ENCODE measurements at places on chromosomes 7 and 10. TPM values are rescaled to one million over a fixed set of nuclear protein-coding genes. Genes with fewer than 3 reads are reported as not detected.

Gene PHKG1
- 41.5 TPM for polyA plus RNA-seq

GRCh38 chr7:47480576-47481538, 101.1 kb downstream of the TNS3 start:
- no peak for DNase-seq

GRCh38 chr7:94313926-94314325, 80.8 kb upstream of the COL1A2 start:
- DNase-seq = no peak

GRCh38 chr7:82410461-82410860, 33.1 kb downstream of the CACNA2D1 start:
- no peak for DNase-seq

- DNase-seq = no peak
Measured at GRCh38 chr10:32459051-32459698, 13.2 kb downstream of the CCDC7 start.

- no peak for DNase-seq
Measured at GRCh38 chr7:151408839-151409666, 785 bp downstream of the WDR86 start.
